ENCODE measurements at places on chromosomes 6 and 20.

GRCh38 chr6:25042036-25042521, 106.3 kb upstream of the RIPOR2 start:
- DNase-seq = no peak

DNA sequence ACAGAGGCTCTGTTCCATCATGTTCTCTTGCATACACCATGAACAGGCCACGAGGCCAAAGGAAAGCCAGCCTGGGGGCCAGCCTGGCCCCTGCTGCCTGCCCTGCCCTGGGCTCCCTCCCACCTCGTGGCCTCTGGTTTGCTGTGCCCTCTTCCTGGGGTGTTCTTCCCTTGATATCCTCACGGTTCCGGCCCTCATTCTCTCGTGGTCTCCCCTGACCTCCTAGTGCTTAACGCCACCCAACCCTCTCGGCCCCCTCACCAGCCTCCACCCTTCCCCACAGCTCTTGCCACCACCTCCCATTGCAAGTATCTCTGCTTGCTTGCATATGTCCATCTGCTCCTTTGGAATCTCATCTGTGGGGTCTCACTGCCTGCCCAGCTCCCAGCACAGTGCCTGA, 73.0 kb downstream of the GNAS-AS1 start:
- DNase-seq = no peak

- DNase-seq = no peak
These were observed 143.9 kb upstream of the RALGAPA2 start for GRCh38 chr20:20856306-20856705.

- DNase-seq = no peak
These were observed 10.4 kb downstream of the TAF4 start for GRCh38 chr20:62055106-62055861.

DNA sequence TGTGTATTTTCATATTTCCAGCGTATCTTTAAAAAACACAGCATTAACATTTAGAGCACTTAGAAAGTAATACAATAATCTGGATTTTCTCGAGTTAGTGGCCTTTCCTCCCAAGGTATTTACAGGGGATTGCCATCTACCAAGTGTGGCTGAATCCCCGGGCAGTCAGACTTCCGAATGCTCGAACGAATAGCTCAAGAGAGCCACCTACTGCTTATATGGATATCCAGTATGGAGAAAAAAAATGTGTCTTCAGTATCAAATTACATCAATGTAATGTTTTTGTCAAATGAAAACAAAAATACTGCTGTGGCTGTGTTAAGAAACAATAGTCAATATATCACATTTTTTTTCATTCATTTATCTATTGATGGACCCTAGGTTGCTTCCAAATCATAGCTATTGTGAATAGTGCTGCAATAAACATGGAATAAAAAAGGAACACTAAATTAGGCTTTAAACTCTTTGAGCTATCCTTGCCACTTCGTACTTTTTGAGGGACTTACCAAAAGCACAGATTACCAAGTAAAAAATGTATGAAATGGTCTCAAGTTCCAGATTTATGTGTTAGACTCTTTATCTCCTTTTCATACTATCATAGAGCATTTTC, 654.5 kb upstream of the PTCHD4 start:
- DNase-seq = peak; percentile 19

Measured in NCI-H1417 treated with DMSO at 0.1 percent for 48 hours (cell line).